ENCODE measurements at places on chromosomes 2 and 18.

GRCh38 chr2:197190100-197190432, 120.5 kb downstream of the ANKRD44 start:
- DNase-seq, result no peak

- DNase-seq, result no peak
Observed at GRCh38 chr2:144461308-144461766, 58.6 kb downstream of the ZEB2 start.

DNA sequence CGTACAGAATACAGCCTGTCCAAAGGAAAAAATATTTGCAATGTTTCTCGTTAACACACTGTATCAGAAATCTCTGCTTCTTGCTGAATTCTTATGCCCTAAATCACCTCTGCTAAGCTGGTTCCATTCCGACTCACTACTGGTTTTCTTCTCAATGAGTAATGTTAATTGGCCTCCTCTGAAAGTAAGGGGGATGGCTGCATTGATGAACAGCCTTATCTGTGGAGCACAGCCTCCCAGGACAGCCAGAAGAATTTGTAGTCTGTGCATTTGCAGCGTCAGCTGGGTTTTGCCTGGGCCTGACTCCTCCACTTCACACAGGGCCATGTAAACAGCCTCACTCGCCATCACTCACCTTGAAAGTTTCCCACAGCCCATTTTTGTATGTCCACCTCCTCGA, 127.7 kb downstream of the RNF152 start:
- DNase-seq, result no peak

- no peak for DNase-seq
Observed at GRCh38 chr2:136376798-136377211, 258.9 kb upstream of the CXCR4 start.

- DNase-seq, result no peak
Observed at GRCh38 chr2:200305797-200306195, 697 bp upstream of the SPATS2L start.

- DNase-seq, result no peak
Observed at GRCh38 chr2:191941376-191941929, 94.6 kb upstream of the CAVIN2 start.

DNA sequence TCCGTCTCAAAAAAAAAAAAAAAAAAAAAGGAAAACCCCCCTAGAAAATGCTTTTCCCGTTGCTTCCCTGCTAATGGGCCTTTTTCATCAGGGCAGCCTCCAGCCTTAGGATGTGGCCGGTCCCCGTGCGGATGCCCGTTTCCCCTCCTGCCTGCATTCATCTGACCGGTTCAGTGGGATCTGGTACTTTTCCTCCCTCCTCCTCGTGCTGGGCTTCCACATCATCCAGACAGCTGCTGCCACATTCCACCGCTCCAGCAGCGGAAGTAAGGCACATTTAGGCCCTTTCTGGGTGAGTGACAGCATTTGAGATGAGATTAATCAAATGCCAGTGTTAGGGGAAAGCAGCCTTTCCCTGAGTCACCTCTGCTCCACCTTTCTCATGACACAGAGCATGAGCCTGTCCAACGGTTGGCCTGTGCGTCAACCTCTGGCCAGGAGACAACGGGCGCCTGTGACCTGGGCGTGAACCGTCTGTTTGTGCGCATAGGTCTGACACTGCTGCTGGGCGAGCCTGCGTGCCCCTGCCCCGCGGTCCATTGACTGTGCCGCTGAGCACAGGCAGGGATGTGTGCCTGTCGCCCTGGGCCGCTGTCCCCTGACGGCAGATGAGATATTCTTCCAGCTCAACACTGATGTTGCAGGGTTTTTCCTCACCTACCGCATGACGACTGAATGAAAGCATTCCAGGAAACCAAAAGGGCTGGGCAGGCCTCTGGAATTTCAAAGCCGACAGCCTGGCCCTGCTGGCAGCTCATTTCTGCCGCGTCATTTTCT, 174.0 kb downstream of the TGIF1 start:
- no peak for DNase-seq
